CD4-positive, alpha-beta T cell treated with Interleukin-2 at 100 ng/mL for 4 hours (primary cell): ENCODE measurements at places on chromosomes 13 and 19.

GRCh38 chr19:36579255-36579654 lies 6.2 kb upstream of the ZNF529 start:
- DNase-seq = no peak

DNA sequence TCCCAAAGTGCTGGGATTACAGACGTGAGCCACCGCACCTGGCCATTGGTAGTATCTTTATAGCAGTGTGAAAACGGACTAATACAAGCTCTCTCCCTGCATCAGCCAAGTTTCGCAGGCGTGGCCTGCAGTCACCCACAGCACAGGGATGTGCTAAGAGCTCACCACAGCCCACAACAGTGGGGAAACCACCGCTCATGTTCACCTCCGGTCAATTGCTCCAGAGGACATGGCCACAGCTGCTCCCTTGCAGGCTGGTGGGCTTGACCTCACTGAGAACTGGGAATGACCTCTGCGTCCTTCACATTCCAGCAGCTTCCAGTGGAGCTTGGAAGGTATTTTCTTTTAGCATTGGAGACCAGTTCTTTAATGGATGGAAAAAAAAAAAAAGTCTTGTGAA lies 156.4 kb downstream of the KCTD15 start:
- no peak for DNase-seq

- no peak for DNase-seq
Measured at GRCh38 chr13:110109910-110110309, 197.0 kb downstream of the COL4A1 start.

DNA sequence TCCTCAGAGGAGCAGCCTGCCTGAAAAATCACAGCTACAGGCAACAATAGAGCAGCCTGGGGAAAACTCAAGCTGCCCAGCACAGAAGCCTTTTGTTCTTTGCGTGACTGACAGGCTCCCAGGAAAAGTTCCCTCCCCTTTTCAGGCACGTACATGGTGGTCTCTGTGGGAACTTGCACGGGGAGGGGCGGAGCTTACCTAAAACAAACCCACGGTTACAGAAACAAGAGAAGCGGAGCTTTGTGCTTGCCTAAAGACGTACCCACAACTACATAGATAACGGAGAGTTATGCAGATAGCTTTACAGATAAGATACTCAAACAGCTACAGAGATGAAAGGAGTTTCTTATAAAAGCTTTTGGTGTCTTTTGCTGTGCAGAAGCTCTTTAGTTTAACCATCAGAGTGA lies 11.4 kb downstream of the ETFB start:
- no peak for DNase-seq

GRCh38 chr19:54469496-54469934 lies 3.6 kb downstream of the CDC42EP5 start:
- no peak for DNase-seq

DNA sequence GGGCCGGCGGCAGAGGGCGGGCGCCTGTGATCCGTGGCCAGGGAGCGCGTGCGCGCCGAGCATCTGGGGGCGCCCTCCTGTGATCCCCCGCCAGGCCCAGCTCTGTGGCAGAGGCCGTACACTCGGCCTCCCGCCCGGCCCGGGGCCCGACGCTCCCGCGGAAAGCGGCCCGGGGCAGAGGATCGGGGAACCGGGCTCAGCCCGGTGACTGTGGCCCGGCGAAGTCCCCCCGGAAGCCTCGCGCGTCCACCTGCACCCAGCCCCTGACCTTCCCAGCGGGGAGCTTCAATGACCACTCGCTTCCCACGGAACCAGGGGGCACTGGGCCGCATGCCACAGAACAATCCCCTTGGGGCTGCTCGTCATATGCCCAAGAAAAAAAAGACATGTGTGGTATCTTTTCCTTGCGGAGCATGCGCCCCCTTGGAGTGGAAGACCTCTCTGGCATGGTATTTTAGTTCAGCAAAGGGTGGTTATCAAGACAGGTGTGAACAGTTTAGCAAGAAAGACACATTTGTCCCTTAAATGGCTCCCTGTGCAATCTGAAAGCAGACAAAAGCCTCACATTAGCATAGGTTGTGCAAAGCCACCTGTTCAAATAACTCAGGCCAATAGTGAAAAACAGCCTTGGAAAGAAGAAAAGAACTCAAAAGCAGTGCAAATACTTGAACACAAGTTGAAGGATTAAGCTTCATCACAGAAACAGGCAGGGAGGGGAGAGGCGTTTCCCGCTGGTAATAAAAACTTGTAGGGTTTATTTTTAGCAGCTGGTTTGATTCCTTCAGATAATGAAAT lies 290.9 kb upstream of the SOX21 start:
- DNase-seq = no peak

DNA sequence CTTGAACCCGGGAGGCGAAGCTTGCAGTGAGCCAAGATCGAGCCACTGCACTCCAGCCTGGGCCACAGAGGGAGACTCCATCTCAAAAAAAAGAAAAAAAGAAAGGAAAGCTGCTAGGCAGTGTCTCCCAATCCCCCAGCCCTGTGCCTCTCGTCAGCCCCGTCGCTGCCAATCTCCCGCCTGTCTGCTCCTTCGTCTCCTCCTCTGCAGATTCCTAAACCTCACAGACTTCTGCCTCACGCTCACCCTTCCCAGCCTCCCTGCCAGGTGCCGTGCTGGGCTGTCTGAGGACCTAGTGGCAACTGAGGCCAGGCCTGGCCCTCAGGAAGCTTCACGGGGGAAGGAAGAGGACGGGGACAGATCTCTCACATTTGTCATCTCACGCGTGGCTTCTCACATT lies 21.5 kb downstream of the DPF1 start:
- no peak for DNase-seq

- DNase-seq = no peak
Measured at GRCh38 chr13:87172166-87172835, 498.9 kb upstream of the SLITRK5 start.

- no peak for DNase-seq
Measured at GRCh38 chr13:34913040-34913439, 29.0 kb upstream of the NBEA start.
